Motor neuron (in vitro differentiated cells): ENCODE measurements at places on chromosomes 5 and 9. TPM values are rescaled to one million over a fixed set of nuclear protein-coding genes. Genes with fewer than 3 reads are reported as not detected.
A peak's percentile ranks its signal among the peaks of the same experiment; 100 is the strongest.

The SLC25A48 gene
- 0.11 and 0.31 TPM in 2 replicates for total RNA-seq

The CFAP90 gene
- 0.45 TPM in 1 of 2 replicates, not detected in the other for total RNA-seq

The C9 gene
- not detected in 2 replicates for total RNA-seq

The ADGRV1 gene
- total RNA-seq: 92.4 and 146 TPM in 2 replicates

The ZNF782 gene
- total RNA-seq: 9.3 and 9.7 TPM in 2 replicates

The GABRA6 gene
- 0.49 and 0.63 TPM in 2 replicates for total RNA-seq

The GPR150 gene
- 0.78 and 0.82 TPM in 2 replicates for total RNA-seq

The SLC27A4 gene
- 17.1 and 19.2 TPM in 2 replicates for total RNA-seq

The KCNV2 gene
- total RNA-seq: 1.1 and 1.2 TPM in 2 replicates

DNA sequence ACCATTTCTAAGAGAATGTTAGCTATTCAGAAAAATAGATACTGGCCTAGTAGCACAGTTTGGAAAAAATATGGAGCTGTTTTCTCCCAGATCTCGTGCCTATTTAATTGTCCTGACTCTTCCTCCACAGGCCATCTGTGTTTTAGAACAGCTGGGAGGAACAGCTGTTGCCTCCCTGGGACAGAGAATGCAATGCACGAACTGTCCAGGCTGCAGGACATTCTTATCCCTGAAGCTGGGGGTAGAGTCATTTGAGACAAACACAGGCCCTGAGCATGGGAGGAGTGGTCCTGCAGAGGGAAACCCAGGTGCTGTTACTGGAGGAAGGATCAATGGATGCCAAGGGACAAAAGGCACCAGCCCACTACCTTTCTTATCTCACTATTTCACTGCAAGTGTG, 20.9 kb upstream of the SPARC start:
- ATAC-seq: peak; percentile 64

- ATAC-seq: no peak
Observed at GRCh38 chr5:74394916-74395880, 245.3 kb downstream of the ENC1 start.

DNA sequence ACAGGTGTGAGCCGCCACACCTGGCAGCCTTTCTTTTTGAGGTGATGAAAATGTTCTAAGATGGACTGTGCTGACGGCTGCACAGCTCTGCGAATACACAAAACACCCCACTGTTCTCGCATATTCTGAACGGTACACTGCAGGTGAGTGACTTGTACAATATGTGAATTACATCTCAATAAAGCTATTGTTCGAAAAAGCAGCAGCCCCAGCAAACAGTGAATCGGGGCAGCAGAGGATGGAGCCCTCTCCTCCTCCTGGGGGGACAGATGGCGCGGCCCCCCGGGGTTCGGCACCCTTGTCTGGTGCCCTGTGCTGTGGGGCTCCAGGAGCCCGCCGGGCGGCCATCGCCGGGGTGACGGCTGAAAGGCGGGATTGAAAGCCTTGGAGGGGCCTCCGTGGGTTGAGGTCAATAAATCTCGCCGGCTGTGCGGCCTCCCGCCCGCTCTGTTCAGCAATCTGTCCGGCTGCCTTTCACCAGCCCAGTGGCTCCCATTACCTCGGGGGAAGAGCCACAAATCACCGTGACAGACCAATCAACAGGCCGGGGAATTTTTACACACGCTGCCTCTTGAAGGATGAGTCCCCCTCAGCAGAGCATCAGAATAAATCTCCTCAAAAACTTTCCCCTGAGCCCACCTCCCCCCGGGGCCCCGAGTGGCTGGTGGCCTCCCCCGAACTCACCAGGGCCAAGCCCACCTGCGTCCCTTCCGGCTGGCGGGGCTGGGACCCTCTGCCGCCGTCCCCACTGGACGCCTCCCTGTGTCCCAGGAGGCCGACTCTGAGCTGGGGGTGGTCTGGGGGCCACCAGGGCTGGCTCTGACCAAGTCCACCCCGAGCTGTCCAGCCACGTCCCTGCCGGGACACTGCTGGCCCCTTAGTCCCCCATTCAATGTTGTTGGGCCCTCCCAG, 37.8 kb upstream of the TMEM250 start:
- no peak for ATAC-seq

DNA sequence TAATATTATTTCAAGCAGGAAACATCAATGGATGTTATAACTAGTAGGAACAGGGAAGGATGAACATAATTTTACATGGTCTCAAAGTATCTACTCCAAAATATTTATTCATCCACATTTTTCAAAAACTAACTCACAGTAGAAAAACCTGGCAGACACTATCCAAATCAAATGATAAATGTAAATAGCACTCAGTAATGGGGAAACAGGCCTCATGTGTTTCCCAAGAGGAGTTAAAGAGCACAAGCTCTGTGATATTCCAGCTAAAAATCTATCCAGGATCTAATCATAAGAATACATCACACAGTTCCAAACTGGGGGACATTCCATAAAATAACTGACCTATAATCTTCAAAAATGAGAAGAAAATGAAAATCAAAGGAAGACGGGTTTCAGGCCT, 443.1 kb downstream of the ZNF608 start:
- ATAC-seq: no peak

DNA sequence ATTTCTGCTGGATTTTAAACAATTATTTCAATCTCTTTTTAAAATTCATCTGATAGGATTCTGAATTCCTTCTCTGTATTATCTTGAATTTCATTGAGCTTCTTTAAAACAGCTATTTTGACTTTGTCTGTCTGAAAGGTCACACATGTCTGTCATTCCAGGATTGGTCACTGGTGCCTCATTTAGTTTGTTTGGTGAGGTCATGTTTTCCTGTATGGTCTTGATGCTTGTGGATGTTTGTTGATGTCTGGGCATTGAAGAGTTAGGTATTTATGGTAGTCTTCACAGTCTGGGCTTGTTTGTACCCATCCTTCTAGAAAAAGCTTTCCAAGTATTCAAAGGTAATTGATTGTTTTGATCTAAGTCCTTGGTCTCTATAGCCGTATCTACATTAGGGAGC, 39.1 kb downstream of the DENND4C start:
- ATAC-seq: no peak

GRCh38 chr5:133916914-133917313, 51.5 kb downstream of the C5orf15 start:
- ATAC-seq: no peak

GRCh38 chr9:93166699-93167098, 17.2 kb upstream of the WNK2 start:
- ATAC-seq: no peak

GRCh38 chr9:109098171-109098959, 21.4 kb downstream of the TMEM245 start:
- peak; percentile 44 for ATAC-seq

DNA sequence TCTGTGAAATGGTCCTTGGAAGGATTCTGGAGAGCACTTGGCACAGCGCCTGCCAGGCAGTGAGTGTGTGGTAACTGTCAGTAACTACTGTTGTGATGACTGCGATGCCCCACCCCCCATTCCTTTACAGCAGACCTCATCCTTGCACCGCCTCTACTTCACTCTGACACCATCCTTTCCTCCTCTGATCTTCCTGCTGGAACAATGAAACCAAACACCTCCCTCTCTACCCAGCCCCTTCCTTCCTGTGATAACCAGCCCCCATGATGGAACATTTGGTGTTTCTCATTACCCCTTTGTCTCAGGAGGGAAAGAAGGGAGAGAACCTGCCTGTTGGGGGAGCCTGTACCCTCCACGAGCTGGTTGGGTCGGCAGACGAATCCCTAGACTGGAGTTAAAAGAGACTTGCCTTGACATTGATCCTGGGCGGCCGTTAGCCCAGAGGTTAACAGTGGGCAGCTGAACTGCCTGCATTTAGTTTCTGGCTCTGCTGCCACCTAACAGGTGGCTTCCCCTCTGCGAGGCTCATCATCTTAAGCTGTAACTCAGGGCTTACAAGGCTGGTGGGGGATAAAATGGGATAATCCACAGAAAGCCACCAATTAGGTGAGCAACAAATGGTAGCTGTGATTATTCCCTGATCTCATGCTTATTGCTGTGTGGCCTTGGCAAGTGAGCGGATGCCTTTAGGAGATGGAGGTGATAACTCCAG, 34.2 kb upstream of the GRPEL2 start:
- ATAC-seq: no peak

DNA sequence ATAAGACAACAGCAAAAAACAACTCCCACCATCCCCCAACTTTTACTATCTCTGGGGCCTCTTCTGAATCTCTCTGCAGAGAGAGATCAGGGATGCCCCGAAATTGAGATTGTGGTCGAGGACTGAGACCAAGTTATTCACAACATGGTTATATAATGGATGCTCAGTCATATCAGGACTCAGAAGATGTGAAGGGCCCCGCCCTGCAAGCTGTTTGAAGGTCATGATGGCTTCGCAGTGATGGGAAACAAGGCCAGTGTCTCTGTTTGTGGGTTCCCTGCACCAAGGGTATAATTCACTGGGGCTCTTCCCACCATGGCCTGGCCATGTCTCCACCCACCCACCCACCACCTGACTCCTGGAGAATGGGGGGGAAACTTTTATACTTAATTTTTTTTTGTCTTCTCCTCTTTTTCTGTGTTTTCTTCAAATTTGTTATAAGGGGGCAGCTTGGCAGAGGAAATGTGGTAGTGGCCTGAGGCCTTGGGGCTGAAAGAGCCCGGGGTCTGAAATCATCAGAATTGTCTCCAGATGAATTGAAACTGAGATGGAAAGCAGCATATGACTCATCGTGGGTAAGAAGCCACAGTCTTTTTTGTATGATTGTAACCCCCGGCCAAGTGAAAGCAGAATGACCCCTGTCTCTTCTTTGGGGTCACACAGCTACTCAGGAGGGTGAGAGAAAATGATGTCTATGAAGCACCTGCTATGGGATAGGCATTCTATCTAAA, 15.0 kb upstream of the TEX48 start:
- no peak for ATAC-seq

DNA sequence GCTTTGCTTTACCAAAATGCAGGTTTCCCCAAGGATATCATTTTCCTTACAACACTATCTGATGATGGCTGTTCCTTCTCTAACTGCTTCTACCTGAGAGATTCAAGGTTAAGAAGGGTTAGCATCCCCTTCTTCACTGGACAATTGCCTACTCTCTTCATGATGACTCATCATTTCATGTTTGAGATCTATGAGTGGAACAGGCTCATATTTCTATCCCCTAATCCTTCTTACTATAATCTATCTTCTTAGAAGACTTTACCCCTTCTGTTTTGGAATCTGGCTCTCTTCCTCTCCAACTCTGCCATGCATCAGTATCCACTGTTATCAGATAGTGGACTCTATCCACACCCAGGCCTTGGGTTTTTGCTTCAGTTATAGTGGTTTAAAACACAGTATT, 54.3 kb downstream of the NR3C1 start:
- no peak for ATAC-seq

- no peak for ATAC-seq
Observed at GRCh38 chr9:69221036-69221435, 47.0 kb downstream of the TJP2 start.

DNA sequence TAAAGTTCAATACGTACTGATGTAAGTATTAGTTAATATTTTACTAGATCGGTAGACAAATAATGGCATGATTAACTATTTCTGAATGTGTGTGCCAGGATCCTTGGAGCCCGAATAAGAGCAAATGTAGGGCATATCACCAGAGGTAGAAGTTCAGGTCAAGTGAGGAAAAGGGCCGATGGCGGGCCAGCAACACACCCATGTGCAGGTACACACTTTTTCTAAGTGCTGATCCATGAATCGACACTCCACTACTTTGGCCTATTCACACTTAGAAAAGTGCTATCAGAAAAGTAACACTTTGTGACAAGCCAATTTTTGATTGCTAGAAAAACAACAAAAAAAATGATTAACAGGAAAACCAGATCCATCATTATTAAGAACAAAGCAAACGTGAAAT, 150.3 kb downstream of the AUH start:
- no peak for ATAC-seq

GRCh38 chr5:115588640-115589039, 13.6 kb downstream of the TICAM2 start:
- ATAC-seq: no peak

DNA sequence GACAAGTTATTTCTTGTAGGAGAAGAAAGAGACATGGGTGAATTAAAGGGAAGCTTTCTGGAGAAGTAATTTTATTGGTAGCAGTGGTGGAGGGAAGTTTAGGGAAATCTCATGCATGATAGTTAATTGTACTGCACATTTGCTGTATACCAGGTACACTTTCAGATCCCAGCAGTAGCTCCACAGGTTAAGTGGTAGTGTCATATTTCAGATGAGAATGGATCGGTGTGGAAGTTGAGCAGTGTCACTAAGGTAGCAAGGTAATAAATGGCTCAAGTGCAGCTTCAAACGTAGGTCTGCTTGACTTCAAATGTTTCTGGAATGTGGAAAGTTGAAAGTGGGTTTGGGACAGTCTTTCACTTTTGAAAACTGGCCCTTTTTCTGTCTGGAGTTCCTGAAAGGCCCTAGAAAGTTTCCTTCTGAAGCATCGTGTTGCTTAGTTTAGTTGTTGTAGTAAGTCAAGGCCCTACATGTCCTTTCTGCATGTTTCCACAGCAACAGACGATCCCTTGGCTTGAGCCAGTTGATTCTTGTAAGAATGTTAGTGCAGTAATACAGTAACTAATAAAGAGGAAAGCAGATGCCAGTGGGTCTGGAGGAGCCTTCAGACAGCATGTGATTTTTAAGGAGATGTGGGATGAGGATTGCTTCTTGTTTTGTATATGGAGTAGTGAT, 3.7 kb downstream of the CLTA start:
- ATAC-seq: no peak

GRCh38 chr9:21506626-21507482, 24.7 kb upstream of the IFNE start:
- ATAC-seq: no peak

- ATAC-seq: no peak
Observed at GRCh38 chr5:140575309-140575708, 10.7 kb downstream of the SLC35A4 start.

GRCh38 chr9:98593354-98594253, 115.1 kb downstream of the GABBR2 start:
- ATAC-seq: no peak

DNA sequence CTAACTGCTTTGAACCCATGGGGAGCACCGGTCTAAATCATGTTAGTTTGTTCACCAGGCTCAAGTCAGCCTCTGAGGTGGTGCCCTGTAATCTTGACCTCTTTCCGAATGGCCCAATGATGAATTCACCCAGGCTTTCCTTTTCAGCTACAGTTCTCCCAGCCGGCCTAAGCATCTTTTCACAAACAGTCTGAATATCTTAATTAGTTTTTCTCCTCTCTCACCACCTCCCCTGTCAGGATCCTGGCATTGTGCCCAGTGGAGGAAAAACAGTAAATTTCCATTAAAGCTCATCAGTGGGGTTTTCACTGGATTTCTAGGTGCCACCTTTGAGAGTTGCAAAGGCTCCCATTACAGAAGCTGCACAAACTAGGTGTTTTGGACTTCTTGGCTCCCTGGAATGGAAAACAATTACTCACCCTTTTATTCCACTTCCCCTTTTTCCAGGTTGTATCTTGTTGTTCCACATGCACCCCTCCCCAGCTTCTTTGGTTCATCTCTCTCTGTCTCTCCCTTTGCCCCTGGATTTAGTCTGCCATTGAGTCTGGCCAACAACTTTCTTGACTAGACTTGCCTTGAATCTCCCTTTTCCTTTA, 69.4 kb upstream of the ADAMTSL1 start:
- ATAC-seq: peak; percentile 60

- ATAC-seq: no peak
Observed at GRCh38 chr5:61245936-61246335, 83.7 kb upstream of the SMIM15 start.

- ATAC-seq: no peak
Observed at GRCh38 chr9:97851446-97851883, 1.6 kb upstream of the FOXE1 start.

- no peak for ATAC-seq
Observed at GRCh38 chr5:1037123-1037670, 28.6 kb downstream of the NKD2 start.

- no peak for ATAC-seq
Observed at GRCh38 chr9:69546265-69546664, 125.9 kb downstream of the APBA1 start.

- peak; percentile 57 for ATAC-seq
Observed at GRCh38 chr9:74760031-74760700, 127.6 kb downstream of the TRPM6 start.
